Stimulated activated CD4-positive, alpha-beta T cell treated with anti-CD3 and anti-CD28 coated beads, Interleukin-4, amount 100 ng/mL, for 4 hours (primary cell): ENCODE measurements at places on chromosomes 2 and 18.

- DNase-seq = no peak
These were observed 284.9 kb downstream of the INSIG2 start for GRCh38 chr2:118372886-118373830.

DNA sequence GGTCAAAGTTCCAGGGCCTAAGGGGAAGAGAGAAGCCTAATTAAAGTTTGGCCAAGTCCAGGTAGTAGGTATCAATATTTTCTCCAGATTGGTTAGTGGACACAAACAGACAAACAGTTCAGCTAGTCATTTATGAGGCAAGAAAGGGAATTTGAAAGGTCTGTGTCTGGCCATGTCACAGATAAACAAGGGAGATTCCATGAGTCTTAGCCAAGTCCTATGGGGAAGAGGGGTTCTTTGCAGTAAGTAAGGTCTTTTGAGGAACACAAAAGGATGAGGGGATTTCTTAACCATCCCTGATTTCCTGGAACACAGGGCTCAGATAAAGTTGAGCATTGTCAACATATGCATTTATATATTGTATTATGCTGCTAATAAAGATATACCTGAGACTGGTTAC is 310.8 kb downstream of the PLCL1 start:
- no peak for DNase-seq

GRCh38 chr2:70935468-70936164 is at the start of gene ATP6V1B1:
TSS of gene ATP6V1B1 (plus strand) at chr2:70935900. CDS start at chr2:70935955, 55 bp downstream.
- no peak for DNase-seq

- no peak for DNase-seq
These were observed 24.6 kb upstream of the PLB1 start for GRCh38 chr2:28471214-28471613.

DNA sequence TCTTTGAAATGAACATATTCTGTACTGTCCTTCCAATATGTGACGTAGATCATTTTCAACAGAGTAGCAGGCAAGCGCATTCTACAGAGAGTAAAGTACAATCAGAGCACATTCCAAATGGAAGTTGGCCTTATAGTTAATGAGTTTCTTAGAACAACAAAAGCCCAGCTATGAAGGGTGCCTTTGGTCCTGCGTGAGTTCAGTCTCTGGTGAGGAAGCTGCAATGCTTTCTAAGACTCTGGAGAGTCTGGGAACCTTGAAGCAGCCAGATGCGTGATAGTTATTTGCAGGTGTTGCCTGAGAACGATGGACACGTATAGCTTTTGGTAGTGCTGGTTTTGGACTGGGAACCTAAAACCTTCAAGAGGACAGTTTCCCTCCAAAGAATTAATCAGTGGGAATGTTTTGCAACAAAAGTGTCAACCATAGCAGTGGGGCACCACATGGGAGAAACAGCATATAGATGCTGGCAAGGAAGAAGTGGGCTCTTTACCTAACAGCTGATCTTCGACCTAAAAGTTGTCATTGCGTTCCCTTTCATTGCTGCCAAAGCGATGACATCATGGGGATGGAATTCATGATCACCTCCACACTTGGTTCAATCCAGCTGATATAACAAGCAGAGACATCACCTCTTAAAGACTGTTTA is 9.3 kb upstream of the SNORC start:
- no peak for DNase-seq

DNA sequence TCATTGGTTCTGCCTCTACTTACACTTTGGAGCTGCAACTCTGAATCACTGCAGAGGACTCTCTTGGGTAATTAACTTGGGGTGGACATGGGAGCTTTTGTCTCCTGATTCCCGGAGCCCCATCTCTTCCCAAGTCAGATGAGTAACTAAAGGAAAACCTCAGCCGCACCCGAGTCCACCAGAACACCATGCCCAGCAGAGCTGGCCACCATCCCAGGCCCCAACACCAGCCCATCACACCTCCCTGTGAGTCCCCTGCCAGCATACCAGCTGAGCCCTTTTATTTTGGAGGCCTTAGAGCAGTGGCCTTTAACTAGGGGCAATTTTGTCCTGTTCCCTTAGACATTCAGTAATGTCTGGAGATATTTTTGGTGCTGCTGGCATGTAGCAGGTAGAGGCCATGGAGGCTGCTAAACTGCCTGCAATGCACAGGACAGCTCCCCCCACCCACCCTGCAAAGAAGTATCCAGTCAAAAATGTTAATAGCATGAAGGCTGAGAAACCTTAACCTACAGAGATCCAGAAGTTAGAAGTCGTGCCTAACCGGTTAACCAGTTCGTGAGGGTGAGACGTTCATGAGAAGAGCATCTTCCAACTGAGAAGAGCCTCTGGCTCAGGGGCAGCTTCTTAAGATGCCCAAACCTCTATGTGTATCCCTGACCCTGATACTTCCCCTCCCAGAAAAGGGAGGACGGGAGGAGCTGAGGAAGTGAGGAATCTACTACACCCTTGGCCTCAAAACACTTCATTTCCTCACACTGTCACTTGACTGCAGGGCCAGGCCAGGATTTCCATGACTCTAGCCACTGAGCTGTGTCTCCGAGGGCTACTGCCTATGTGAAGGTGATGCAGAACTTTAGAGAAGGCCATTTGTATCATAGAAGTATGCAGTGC is 139.9 kb upstream of the EPAS1 start:
- DNase-seq = no peak

GRCh38 chr2:30476636-30477035 is 29.6 kb downstream of the LCLAT1 start:
- DNase-seq = no peak

GRCh38 chr2:36445185-36445866 is 89.7 kb downstream of the CRIM1 start:
- no peak for DNase-seq

DNA sequence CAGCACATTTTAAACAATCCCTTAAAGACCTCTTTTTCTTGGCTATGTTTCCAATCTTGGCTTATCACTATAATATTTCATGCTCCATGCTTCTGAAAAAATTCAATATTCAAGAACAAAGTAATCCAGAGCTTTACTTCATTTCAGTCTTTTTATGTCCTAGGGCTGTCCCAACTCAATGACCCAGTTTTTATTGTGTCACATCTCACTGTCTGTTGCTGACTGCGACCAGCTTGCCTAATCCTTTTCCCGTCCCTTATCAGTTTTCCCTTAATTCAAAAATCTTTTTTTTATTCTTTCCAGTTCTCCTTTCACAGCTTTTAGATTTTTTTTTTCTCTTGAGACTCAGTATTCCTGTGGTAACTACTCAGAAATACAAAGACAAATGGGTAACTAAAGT is 10.2 kb downstream of the TMEM17 start:
- no peak for DNase-seq

DNA sequence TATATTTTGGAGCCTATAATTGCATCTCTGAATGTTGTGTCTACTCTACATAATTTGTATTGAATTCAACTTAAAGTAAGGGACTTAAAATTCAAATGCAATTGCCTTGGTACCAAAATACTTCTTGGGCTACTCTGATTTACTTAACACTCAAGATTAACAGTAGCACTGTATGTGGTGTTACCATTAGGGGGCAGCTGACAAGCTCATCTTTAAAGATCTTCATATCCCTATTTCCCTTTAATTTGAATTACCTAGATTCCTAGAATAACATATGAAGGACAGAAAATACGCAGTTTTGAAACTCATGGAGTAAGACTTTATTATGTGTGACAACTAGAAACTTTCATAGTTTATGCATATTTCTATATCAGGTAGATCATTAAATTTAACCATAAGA is 37.4 kb upstream of the FAP start:
- no peak for DNase-seq

GRCh38 chr2:195214072-195214471 is 443.0 kb upstream of the SLC39A10 start:
- DNase-seq = no peak

- DNase-seq = no peak
These were observed 19.6 kb downstream of the MSH2 start for GRCh38 chr2:47422560-47422959.

GRCh38 chr2:1350111-1350510 is 63.2 kb upstream of the TPO start:
- DNase-seq = no peak

GRCh38 chr2:150572961-150573395 is 85.5 kb upstream of the RND3 start:
- DNase-seq = no peak

DNA sequence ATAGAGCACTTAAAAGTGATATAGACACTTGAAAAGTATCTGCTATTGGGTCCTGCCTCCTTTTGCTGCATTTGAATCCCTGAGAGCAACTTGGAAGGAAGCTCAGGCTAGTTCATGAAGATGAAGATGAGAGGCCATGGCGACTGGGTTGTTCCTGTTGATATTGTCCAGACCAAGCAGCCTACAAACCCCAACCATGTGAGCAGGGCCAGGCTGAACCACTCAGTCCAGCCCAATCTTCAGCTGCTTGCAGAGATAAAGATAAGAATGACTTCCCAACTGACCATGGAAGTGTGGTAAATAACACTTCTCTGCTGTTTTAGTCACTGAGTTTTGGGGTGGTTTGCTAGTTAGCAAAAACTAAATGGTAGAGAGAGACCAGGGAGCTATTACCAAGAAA is 417.6 kb downstream of the SOX11 start:
- no peak for DNase-seq

DNA sequence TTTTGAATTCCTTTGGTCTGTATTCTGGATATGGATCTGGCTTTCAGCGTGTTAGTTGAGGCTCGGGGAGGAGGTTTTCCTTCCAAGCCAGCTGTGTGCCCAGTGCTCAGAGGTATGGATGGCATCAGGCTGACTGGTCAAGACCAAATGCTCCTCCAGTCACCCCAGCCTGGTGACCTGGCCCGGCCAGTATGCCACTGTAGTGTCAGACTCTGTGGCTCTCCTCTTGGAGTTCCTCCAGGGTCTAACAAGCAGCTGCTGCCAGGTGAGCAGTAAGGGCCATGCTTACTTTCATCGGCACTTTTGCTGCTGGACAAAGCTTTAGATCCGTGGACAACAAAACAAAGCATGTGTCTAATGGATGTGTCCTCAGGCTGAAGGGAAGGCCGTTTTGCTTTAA is 44.1 kb downstream of the CABLES1 start:
- no peak for DNase-seq

GRCh38 chr2:166341426-166341825 is 34.3 kb downstream of the SCN9A start:
- DNase-seq = no peak

DNA sequence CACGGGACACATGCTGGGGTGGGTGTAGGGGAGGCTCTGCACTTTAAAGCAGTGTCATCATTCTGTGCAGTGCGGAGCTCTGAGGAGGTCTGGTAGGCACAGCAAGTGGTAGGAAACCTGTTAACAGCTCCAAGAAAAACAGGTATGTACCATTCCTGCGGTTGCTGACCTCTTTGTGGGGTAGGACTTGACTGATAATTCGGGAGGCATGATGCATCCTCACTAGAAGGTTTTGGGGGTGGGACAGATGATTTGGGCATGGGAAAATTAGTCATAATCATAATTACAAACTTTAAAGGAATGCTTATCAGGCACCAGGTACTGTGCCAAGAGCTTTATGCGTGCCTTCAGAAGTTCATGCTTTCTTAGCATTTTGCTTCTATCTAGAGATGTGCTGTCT is 9.7 kb downstream of the DOK1 start:
- no peak for DNase-seq

- DNase-seq = no peak
These were observed 2.0 kb downstream of the ABHD3 start for GRCh38 chr18:21702602-21703001.

GRCh38 chr18:48662011-48662661 is 123.3 kb downstream of the CTIF start:
- DNase-seq = no peak

DNA sequence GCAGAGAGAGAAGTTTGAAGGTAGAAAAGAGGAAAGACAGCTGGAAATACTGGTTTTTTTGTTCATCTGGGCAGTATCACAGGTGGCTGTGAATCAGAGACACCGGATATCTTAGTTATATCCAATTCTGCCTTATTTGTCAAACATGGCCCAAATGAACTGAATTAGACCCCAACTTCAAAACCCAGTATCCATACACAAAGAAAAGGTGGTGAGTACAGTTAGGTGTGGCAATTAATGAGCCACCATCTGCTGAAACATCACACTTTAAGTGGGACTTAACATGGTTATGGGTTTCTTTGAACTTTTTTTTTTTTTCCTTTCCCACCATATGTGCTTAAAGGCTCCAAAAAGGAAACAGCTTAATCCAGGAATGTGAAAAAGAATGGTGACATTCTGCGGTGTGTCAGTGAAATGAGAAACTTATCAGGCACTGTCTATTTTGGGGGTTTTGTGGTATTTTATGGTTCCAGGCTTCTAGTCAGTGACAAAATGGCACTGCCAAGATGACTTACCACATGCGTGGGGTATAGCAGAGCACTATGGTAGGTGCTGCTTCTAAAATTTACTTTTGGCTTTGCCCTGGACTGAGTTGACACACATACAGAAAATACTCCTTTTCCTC is 5.0 kb upstream of the TMEM178A start:
- no peak for DNase-seq

DNA sequence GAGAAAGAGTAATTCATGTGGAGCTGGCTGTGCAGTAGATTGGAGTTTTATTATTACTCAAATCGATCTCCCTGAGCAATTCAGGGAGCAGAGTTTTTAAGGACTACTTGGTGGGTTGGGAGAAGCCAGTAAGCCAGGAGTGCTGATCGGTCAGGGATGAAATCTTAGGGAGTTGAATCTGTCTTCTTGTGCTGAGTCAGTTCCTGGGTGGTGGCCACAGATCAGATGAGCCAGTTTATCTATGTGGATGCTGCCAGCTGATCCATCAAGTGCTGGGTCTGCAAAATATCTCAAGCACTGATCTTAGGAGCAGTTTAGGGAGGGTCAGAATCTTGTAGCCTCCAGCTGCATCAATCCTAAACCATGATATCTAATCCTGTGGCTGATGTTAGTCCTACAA is 17.0 kb upstream of the UGT1A8 start:
- DNase-seq = no peak

- DNase-seq = no peak
These were observed 42.4 kb upstream of the FIGN start for GRCh38 chr2:163778045-163778781.

GRCh38 chr2:144466637-144467036 is 53.3 kb downstream of the ZEB2 start:
- DNase-seq = no peak

GRCh38 chr18:57150828-57151227 is 3.9 kb downstream of the BOD1L2 start:
- no peak for DNase-seq

DNA sequence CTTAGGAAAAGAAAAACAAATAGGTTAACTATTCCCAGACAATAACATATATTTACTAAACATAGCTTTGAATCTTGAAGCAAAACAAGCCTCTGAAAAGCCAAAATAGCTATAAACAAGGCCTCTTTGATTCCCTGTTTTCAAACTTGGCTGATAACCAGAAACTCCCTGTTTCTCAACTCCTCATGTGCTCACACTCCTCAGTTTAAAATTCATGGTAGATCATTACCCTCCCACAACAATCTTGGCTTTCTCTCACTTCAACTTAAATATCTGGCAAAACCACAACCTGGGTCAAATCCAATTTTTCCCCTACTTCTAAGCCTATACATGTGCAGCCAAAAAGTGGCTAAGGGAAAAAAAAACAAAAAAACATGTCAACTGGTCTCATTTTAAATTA is 15.6 kb downstream of the SUCLG1 start:
- no peak for DNase-seq
